CD4-positive, alpha-beta T cell treated with Interleukin-17A for 4 hours (primary cell): ENCODE measurements at places on chromosomes 6 and 20.

DNA sequence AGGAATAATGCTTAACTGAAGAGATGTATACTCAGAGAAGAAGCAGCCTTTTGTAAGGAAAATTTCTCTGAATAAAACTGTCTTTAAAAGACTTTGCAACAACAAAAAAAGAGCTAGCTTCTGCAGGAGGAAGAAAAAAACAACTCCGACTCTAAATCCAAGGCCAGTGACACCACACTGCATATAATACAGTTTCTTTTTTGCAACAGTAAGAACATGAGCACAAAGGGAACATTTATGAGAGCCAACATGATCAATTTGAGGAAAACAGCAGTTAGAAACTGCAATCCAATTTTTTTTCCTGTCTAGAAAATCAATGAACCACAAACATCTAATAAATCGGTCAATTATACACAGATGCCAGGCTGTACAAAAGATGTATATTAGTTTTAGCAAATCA, 42.9 kb upstream of the UST start:
- no peak for DNase-seq

DNA sequence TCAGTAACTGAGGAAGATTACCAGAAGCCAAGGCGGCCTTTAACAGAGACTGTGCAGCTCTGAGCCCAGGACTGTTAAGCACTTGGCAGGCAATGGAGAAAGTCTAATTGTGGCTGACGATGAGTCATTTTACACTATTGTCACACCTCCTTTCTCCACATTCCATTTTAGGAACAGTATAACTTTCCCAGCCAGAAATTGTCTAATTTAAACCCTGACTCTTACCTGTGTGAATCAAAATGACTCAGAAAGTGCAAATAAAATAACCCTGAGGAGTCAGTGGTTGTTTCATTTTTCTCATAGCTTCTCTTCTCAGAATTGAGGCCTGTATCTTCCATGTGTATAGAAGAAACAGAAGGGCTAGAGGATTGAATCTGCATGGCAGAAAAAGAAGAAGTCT, 40.0 kb upstream of the OPN5 start:
- no peak for DNase-seq

GRCh38 chr6:42269974-42270510, 52.4 kb upstream of the MRPS10 start:
- DNase-seq: no peak

- DNase-seq: no peak
Observed at GRCh38 chr6:20024978-20025377, 187.3 kb downstream of the MBOAT1 start.

DNA sequence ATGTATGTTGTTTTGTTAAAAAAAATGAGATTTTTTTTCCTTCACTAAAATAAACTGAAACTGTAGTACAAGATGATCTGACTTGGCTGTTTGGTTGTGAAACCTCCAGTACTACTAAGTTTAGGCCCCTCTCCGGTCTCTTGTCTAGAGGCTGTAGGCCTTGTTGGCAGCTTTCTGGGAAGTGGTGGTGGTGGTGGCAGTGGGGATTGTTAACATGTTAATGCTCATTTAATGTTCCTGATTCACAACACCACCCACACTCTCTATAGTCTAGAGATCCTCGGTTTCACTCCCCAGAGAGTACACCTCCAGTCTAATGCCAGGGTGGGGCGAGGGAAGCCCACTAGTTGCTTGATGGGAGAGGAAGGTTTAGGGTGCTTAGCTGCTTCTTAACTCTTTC, 24.1 kb downstream of the STK4 start:
- peak; percentile 39 for DNase-seq

DNA sequence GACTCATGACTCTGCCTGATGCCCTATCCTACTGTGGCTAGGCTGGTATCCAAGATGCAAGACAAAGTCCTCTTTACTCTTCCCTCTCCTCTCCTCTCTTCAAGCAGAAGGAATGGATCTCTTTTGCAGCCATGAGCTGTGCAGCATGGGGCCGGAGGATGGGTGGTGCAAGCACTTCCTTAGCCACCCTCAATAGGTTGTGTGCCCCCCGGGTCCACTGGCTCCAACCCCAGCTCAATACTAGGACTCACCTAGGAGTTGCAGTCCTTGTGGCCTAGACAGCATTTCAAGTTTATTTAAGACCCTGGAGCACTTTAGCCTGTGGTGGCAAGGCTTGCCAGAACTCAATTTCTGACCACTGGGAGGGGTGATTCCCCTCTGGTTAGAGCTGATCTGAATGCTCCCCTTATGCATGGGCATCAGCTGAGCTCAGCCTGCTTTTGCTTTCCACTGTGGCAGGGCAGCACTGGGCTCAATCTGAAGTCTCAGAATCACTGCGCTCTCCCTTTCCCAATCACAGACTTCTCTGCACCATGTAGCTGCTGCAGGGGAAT, 29.0 kb upstream of the GRM4 start:
- no peak for DNase-seq

DNA sequence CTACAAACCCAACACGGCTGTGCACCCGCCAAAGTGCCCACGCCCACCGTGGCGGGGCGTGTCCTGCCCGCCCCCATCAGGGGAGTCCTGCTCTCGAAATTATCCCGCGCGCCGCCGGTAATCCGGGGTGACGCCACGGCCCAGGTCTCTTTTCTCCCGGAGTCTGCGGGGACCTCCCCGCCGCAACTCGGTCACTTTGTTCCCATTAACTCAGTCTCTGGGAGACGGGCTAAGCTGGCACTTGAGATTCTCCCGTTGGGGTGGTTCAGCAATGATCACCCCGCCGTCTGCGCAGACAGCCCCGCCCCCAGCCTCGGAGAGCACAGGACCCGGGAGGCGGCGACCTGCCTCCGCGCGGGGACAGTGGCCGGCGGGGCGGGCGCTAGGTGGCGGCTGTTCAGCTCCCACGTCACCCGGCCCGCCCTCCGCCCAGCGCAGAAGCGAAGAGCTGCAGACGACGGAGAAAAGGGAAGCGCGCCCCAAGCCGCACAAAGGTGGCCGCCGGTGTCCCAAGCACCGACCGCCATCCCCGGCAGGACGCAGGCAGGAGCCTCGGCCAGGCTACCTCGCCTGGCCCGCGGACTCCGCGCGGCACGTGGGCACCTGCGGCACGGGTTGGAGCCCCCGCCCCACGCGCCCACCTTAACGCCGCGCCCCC, 31.5 kb downstream of the SF3B5 start:
- DNase-seq: peak; percentile 95

GRCh38 chr20:46624946-46625345, 26.3 kb downstream of the SLC13A3 start:
- DNase-seq: no peak

- DNase-seq: no peak
Observed at GRCh38 chr6:74054190-74054589, 358.2 kb downstream of the CD109 start.

DNA sequence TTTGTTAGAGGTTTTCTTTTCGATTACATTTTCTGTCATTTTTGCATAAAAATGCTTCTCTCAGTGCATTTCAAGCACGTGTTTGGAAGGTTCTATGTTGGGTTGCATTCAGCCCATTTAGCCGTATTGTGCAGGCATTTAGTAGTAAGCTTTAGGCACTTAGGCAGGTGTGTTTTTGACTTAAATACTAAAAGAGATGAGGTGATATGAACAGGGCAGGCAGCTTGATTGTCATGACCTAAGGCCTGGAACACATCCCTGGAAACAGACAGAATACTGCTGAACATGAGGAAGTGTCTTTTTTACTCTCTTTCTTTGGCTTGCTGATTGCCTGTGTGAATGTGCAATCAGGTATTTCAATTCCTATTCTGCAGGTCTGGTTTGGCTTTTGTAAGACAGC, 610.5 kb upstream of the MAN1A1 start:
- DNase-seq: no peak

DNA sequence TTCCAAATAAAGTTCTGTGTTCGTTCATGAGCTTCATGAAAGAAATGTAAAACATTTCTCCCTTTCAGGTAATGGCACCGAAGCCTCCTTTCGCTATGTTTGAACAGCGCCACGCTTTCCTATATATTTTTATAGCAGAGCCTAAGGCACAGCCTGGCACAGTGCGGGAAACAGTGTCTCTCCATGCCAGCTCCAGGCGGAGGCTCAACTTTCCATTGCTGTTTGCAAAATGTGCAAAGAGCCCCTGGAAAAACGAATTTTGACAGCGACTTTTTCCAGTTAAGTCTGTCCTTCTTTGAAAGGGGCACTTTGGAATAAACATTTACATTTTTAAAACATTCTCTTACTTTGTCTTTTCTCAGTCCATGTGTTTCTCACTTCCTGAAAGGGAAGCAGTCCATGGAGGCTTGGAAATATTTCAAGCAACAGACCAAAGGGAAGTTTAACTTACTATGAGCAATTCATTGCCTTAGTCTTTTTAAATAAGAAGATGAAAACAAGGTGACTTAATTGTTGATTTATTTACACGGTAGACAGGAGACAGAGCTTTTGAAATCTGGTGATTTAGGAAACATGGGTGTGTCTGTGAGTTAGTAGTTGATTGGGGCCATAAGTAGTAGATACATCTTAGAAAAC, 769 bp downstream of the CCN6 start:
- DNase-seq: no peak

GRCh38 chr6:95511404-95511803, 65.9 kb upstream of the MANEA start:
- DNase-seq: no peak

GRCh38 chr6:35557239-35557638, 44.5 kb upstream of the TULP1 start:
- no peak for DNase-seq

- DNase-seq: no peak
Observed at GRCh38 chr6:47785182-47785581, 3.4 kb downstream of the OPN5 start.

GRCh38 chr20:47055699-47056369, 161.2 kb downstream of the EYA2 start:
- no peak for DNase-seq

GRCh38 chr6:84663866-84664265, 100.5 kb downstream of the TBX18 start:
- DNase-seq: no peak
